ENCODE measurements at places on chromosomes 1 and 21.

GRCh38 chr1:244128591-244129383, 77.7 kb downstream of the ZBTB18 start:
- no peak for ATAC-seq

DNA sequence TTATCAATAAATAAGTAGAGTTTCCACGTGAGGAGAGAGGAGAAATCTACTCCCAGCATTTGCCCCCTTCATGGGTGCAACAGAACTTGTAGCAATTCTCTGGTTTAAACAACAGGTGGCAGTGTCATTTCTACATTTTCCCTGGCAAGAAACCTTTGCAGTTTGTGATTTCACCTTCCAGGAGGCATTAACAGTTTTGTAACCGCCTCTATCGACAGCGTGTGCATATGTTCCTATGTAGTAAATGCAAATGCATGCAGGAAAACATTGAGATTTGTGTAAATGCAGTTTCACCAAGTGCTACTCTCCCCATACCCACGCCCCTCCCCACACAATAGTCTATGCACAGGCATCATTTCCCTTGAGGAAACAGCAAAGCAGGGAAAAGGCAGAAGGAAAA, 494.7 kb downstream of the SMYD3 start:
- peak; percentile 85 for ATAC-seq

GRCh38 chr21:46594276-46594675, 10.6 kb downstream of the S100B start:
- ATAC-seq = no peak

GRCh38 chr1:118148034-118148433, 37.0 kb downstream of the SPAG17 start:
- ATAC-seq = no peak

DNA sequence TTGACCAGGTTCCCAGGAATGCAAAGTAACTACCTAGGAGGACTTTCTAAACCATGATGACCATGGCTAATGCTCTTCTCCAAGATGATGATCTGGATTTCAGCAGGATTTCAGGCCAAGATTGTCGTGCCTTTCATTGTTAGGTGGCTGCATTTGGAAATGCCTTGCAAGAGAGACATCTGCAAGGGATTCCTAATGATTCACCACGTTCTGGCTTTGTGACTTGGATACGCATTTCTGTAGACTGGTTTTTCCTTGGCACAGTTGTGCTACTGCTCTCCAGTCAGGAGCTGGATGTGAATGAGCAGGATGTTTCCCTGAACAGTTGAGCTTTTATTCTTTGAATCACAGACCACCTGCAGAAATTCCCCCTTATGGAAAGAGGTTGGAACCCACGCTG, 212.4 kb downstream of the BACH1 start:
- no peak for ATAC-seq

DNA sequence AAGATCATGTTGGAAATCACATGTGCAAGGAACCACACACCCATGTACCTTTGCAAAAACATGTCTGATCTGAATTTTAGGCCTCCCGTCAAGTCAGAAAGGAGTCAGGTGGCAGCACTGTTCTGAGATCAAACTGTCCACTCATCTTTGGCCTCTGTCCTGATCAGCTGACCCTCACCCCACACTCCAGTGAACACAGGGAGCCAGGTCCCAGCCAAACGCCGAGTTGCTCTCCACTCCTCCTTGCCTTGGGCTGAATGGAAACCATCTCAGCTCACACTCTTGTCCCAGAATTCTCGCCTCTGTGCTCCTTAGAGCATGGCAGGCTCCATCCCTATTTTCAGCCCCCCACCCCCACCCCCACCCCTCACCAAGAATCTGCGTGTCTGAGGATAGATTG, 4.6 kb upstream of the RNF186 start:
- no peak for ATAC-seq

DNA sequence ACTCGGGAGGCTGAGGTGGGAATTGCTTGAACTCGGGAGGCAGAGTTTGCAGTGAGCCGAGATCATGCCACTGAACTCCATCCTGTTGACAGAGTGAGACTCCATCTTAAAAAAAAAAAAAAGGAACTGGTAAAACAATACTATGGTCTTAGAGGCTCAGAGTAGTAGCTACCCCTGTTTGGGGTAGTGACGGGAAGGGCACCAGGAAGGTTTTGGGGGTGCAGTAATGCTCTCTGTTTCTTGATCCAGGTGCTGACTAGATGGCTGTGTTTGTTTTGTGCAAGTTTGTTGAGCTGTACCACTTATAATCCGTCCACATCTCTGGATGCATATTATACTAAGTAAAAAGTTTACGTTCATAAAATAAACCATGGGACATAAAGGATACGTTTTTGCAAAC, 765.8 kb upstream of the TPTE start:
- no peak for ATAC-seq

DNA sequence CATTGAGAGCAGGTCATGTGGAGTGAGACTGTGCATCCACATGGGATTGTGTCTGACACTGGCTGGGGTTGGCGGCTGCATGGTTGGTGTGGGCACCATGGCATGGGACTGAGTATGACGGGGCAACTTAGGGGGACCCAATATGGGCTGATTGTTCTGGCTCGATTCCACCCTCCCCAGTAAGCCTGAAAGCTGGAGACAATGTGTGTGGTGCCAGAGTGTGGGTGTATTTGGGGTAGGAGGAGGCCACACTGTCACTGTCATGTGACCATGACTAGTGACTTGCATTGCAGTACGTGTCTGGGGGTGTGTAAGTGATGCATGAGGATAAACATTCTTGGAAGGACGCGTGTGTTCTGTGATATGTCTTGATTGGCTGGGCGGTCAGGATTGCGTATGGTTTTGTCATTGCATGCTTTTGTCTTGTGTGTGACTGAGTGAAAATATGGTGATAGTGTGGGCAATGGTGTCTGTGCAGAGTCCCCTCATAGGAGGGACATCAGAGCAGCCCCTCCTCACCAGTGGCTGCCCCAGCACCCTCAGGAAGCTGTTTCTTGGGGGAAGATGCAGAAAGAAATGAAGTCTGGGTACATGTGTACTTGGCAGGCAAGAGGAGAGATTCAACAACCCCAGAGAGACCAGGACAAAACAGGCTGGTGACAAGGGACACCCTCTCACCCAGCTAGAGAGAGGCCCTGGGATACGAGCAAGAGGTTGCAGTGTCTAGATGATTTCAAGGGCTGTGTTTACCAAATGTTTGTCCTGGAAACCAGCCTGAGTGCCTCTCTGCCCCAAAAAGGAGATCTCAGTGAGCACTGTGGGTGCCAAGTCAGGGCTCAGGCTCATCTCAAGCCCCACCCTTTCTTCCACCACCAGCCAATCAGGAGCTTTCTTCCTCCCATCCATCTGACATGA, 36.3 kb downstream of the SDC3 start:
- no peak for ATAC-seq

GRCh38 chr1:46747683-46748288, 28.9 kb upstream of the EFCAB14 start:
- ATAC-seq = peak; percentile 99

DNA sequence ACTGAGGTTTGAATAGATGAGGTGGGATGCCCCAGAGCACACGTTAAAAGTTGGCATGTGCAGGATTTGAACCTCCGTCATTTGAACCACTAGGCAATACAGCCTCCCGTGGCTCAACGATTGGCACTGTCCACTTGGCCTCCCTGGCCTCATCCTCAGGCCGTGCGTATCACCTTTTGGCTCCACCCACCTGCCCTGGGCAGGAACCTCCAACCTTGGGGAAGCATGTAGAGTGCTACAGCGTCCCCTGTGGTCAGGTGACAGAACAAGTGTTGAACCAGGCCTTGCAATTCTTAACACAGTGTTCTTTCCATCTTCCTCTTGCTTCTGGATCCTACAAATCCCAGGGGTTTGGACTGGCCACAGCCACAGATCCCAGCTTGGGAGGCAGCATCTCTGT, 112.6 kb downstream of the PAX7 start:
- no peak for ATAC-seq

- no peak for ATAC-seq
These were observed 1.5 kb downstream of the SPATC1L start for GRCh38 chr21:46182548-46183336.

GRCh38 chr1:6141592-6141991, 38.5 kb downstream of the CHD5 start:
- no peak for ATAC-seq

- ATAC-seq = no peak
These were observed 5.2 kb downstream of the SELENON start for GRCh38 chr1:25804964-25805862.

DNA sequence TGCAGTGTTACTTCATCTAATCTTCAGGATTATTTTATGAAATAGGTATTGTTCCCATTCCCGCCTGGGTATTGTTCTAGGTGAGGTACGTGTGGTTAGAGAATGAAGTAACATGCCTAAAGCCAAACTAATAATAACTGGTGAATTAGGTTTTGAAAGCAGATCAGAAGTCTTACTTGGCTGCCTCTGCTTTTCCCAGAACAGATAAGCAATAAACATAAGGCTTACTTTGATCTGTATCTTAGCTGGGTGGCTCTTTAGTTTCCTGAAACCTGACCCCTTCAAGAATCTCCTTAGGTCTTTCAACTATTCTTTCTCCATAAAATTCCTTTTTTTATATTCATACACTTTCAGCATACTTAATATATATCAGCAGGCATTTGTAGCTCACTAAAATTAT, 65.3 kb downstream of the VAV3 start:
- no peak for ATAC-seq

GRCh38 chr1:234163267-234163919, 209.9 kb upstream of the COA6 start:
- ATAC-seq = no peak

DNA sequence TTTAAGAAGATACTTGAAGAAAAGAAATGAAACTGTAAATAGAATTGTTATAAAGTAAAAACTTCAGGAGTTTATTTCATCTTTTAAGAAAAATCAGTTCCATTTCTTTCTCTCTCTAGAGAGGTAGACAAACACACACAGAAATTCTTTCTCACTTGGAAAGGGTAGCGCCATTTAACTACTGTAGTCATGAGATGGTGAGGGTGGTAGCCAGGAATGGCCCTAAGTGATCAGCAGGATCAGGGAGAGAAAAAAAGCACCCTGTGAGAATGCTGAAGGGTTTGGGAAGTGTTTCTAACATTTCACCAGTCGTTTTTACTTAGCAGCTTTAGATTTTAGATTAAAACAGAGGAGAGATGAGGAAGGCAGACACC, 205.7 kb upstream of the RUNX1 start:
- no peak for ATAC-seq

- ATAC-seq = no peak
These were observed 9.7 kb downstream of the IFFO2 start for GRCh38 chr1:18946550-18947381.

- no peak for ATAC-seq
These were observed 70.3 kb downstream of the CD46 start for GRCh38 chr1:207822124-207822601.

DNA sequence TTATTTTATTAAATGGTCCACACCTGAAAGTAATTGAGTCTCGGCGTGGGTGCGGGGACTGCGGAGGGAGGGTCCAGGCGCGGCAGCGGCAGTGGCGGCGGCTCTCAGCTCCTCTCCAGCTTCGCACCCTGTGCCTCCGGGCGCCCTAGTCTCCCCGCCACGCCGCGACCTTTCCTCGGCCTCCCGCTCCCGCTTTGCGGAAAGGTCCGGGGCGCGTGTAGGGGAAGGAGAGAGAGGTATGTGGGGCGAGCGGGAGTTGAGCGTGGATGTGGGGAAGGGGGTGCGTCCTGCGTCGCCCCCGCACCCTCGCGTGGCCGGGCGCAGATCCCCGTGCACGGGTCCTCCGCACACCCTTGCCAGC, 13.4 kb upstream of the ALX3 start:
- no peak for ATAC-seq

DNA sequence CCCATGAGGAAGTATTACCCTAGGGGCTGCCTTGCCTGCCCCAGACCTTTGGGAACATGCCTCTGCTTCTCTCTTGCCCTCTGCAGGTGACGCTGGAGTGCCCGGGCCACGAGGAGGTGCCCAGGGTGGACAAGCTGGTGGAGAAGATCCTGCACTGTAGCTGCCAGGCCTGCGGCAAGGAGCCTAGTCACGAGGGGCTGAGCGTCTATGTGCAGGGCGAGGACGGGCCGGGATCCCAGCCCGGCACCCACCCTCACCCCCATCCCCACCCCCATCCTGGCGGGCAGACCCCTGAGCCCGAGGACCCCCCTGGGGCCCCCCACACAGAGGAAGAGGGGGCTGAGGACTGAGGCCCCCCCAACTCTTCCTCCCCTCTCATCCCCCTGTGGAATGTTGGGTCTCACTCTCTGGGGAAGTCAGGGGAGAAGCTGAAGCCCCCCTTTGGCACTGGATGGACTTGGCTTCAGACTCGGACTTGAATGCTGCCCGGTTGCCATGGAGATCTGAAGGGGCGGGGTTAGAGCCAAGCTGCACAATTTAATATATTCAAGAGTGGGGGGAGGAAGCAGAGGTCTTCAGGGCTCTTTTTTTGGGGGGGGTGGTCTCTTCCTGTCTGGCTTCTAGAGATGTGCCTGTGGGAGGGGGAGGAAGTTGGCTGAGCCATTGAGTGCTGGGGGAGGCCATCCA, 7.8 kb upstream of the HTR6 start:
- no peak for ATAC-seq

DNA sequence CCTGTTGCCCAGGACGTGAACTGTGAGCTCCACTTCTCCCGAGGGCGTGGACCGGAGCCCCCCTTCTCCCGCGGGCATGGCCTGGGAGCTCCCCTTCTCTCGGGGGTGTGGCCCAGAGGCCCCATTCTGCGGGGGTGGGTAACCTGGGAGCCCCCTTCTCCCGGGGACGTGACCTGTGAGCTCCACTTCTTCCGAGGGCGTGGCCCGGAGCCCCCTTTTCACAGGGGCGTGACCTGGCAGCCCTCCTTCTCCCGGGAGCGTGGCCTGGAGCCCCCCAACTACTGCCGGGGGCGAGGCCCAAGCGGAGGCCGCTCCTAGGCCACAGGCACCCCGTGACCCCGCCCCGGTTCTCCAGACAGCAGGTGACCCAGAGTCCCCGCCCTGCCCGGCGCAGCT, 320 bp downstream of the C1orf174 start:
- ATAC-seq = no peak

DNA sequence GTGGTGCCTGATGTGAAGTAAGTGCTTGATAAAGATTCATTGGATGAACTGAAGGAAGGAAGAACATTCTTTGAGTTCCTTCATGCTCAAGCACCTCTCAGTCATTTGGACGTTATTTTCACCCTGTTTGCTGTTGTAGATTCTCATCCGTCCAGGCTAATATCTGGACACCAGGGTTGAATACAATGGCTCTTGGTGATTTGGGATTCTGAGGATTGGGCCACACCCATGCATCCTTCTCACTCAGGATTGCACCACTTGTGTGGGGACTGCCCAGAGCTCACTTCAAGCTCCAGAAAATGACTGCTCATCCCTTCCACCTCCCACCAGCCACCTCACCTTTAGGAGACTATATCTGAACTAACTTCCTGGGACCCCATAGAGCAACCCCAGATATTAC, 117.1 kb upstream of the IPO9 start:
- ATAC-seq = no peak

- peak; percentile 98 for ATAC-seq
These were observed 47.6 kb upstream of the SAMD13 start for GRCh38 chr1:84253891-84254290.

All from SK-N-SH treated with all-trans-retinoic acid at 6 μM for 48 hours (cell line).